ENCODE measurements at places on chromosomes 3 and 15. TPM values are rescaled to one million over a fixed set of nuclear protein-coding genes. Genes with fewer than 3 reads are reported as not detected.

Gene ERICH6
- 0.34 TPM for polyA plus RNA-seq

Gene SLC28A1
- polyA plus RNA-seq = 4.3 TPM

Gene CYP8B1
- 0.77 TPM for polyA plus RNA-seq

Gene DISP2
- 0.26 TPM for polyA plus RNA-seq

DNA sequence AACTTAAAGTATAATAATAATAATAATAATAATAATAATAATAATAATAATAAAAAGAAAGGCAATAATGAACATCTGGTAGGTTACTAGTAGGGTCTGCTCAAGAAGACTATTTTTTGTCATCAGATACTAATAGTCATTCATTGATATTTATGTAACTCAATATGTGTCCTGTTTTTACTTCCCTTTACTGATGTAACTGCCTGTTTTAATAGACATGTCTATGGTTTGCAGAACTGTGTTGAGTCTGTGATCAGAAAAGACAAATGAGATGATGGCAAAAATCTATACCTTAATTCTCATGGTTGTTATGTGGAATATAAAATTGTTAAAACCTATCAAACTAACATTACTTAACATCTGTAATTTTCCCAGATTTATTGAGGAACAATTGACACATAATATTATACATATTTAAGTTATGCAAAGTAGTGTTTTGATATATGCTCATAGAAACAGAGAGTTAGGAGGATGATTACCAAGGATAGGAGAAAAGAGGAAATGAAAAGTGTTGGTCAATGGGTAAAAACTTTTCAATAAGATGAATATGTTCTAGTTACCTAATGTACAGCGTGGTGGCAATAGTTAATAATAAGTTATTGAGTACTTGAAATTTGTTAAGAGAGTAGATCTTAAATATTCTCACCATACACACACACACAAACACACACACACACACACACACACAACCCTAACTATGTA, 699.4 kb downstream of the ZPLD1 start:
- no peak for DNase-seq

GRCh38 chr3:118088696-118089095, 946.0 kb downstream of the IGSF11 start:
- DNase-seq = no peak

DNA sequence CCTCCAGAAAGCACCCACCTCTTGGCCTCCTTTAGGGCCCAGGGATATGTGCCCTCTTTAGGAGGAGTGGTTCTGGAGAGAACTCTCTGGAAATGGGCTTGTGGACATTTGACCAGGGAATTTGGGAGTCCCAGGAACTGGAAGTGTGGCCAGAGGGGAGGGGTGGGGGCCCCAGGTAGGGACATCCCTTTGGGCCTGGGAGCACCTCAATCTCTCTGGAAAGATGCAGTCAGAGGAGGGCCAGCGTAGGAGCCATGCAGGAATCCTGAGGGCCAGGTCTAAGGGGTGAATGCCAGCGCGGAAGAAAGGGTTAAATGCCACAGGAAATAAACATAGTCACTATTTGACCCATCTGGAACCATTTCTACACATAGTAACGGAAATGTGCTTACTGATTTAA, 50.3 kb upstream of the ITGA11 start:
- DNase-seq = no peak

GRCh38 chr15:98433346-98433745, 215.0 kb upstream of the IGF1R start:
- no peak for DNase-seq

- no peak for DNase-seq
These were observed 228.6 kb upstream of the ARRDC4 start for GRCh38 chr15:97731859-97732258.

DNA sequence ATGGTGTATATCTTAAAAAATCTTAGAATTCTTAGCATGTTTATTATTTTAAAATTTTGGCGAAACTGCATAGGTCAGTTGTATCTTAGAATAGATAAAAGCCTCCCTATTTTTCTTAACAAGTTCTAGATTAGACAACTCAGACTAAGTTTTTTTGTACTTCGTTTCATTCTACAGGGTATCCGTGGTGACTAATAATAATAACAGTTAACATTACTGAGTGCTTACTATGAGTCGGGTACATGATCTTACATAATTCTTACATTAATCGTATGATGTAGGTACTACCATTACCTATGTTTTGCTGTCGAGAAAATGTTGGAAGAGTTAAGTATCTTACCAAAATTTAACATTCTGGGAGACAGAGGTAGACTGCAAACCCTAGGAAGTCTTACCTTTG, 60.7 kb downstream of the UBE2E2 start:
- no peak for DNase-seq

- no peak for DNase-seq
These were observed 54.2 kb downstream of the FLNB start for GRCh38 chr3:58062472-58062871.
